LNCaP clone FGC (cell line): ENCODE measurements at places on chromosomes 16 and 17.

DNA sequence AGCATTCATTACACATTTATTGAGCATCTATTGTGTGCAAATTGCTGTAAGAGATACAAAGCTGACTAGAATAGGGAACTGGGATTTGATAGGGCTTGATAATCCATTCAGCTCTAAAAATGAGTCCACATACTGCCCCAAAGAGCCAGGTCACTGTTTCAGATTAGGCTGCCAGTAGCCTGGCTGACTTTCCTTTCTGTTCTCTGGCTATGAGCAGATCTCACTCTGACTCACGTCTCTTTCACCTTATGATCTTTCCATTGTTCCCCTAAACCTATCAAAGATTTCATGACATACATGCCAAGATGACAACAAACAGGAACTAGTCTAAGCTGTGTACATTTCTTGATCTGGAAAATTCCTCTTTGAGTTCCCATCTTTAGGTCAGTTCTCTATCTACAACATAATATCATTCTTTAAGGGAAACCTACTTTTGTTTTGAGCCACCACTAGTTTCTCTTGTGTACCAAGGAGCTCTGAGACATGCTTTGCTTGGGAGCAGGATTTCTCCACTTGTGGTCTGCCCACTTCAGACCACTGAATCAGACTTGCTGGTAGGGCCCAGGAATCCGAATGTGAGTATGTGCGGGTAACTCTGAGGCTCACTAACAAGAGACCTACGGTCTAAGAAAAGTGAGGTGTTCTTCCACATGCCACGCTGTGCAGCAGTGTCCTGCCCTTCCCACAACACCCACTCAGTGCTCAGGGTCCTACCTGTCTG, 40.9 kb upstream of the ICAM2 start:
- no peak for DNase-seq

- DNase-seq = peak; percentile 7
These were observed 229.8 kb downstream of the CPPED1 start for GRCh38 chr16:12573730-12574383.

- no peak for DNase-seq
These were observed 128.2 kb downstream of the HS3ST3B1 start for GRCh38 chr17:14429084-14429483.

DNA sequence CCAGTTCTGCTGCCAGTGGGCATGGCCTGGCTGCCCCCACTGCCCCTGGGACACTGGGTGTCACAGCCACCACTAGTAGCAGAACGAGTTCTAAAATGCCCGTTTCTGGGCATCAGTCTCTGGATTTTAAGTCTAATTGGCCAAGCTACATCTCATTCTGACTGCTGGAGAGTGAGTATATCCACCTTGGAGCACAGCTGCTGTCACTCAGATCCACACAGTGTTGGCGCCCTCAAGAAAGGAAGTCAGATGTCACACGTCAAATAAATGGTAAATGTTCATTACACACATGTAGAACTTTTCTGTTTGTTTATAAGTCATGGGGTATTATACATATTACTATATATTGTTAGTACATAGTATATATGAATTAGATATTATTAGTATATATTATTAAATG, 19.4 kb downstream of the GNGT2 start:
- DNase-seq = peak; percentile 8

DNA sequence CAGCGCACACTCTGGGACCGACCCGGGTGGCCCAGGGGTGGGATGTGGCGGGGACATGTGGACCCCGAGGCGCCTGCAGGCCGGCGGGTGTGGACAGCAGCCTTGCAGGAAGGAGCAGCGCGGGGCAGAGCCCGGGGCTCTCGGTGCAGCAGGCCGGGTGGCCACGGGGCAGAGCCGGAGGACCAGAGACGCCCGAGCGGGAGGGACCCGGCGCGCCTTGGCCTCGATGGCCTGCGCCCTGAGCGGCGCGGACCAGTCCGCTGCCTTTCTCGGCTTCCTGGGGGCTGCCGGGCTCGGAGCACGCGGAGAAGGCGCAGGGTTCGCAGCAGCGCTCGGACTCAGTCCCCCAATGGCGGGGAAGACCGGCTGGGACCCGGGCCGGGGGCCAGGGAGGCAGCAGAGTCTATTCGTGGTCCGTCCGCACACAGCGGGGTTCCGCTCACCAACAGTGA, 43.4 kb downstream of the OSBPL7 start:
- DNase-seq = no peak

DNA sequence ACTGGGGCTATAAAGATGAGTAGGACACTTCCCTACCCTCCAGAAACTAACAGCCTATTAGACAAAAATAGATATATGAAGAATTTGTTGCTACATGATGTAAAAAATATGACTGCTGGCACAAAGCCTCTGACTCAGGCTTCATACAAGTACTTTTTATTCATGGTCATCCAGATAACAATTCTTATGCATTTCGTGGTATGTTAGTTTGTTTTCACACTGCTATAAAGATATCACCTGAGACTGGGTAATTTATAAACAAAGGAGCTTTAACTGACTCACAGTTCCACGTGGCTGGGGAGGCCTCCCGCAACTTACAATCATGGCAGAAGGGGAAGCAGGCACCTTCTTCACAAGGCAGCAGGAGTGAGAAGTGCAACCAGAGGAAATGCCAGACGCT, 112.5 kb upstream of the HLF start:
- DNase-seq = no peak
